Naive thymus-derived CD8-positive, alpha-beta T cell (primary cell): ENCODE measurements at places on chromosomes 1 and 21.

DNA sequence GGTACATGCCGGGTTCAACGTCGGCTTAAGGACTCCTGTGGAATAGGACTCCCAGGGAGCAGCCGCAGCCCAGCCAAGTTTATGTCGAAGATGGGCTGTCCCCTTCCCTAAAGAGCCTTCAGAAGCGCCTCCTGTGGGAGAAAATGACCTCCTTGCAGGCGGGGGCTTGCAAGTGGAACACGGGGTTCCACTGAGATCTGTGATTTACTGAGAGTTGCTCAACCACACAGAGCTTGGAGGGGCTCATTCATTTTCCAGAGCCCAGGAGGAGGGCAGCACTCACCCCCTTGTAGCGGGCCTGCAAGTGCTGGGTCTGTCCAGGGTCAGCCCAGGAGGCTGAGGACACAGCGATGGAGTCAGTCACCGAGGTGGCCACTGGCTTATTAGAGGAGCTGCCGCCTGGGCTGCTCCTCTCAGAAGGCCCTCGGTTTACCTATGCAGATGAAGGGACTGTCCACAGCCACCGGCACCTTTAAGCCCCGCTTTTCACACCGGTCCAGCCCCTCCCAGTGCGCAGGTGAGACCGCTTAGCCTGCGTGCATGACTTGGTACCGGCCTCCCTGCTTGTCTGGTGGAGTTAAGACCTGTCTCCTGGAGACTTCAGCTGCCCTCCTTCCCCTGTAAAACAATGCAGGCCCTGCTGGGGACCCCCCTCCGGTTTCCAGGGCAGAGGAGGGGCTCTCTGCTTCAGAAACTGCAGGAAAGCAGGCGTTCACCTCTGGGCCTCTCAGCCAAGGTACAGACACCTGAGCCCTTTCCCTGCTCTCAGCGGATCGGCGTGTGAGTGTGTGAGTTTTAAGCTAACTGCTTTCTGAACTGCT is 57.5 kb downstream of the ATP5PO start:
- no peak for DNase-seq
- H3K27ac ChIP-seq = no peak overlapping the region
- H3K27me3 ChIP-seq = peaks cover 3% of the 10 kb centered on the region
- H3K4me1 ChIP-seq = no peaks in the 10 kb centered on the region

DNA sequence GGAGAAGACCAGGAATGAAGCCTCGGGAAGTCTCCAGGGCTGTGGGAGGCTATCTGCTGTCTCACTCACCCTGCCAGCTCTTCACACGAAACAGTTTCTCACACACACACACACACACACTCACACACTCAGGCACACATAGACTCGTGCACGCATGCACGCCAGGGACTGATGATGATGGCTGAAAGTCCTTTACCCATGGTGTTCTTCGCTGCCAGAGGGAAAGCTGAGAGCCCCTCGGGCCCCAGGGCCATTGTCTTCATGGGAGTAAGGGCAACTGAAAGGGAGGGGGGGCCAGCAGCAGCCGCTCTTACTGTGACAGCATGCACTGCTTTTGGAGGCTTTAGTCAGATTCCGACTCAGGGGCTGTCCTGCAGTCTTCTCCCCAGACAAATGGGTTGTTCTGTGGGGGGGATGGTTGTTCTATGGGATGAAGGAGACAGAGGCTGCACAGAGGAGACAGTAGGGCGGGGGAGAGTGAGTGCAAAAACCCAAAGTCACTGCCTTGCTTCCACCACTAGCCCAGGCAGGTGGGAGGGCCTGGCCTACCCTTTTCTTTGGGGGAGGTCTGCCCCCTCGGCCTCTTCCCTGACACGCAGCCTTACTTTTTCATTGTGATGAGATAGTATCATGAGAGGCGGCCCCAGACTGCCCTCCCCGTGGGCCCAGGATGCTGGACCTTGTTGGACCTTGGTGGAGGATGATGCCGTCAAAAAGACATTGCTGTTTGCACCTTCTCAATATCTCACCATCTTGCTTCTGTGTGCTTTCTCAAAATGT is 29.0 kb downstream of the STUM start:
- no peaks in the 10 kb centered on the region for H3K36me3 ChIP-seq
- peaks cover 8% of the 10 kb centered on the region for H3K27me3 ChIP-seq
- no peaks in the 10 kb centered on the region for H3K4me1 ChIP-seq

DNA sequence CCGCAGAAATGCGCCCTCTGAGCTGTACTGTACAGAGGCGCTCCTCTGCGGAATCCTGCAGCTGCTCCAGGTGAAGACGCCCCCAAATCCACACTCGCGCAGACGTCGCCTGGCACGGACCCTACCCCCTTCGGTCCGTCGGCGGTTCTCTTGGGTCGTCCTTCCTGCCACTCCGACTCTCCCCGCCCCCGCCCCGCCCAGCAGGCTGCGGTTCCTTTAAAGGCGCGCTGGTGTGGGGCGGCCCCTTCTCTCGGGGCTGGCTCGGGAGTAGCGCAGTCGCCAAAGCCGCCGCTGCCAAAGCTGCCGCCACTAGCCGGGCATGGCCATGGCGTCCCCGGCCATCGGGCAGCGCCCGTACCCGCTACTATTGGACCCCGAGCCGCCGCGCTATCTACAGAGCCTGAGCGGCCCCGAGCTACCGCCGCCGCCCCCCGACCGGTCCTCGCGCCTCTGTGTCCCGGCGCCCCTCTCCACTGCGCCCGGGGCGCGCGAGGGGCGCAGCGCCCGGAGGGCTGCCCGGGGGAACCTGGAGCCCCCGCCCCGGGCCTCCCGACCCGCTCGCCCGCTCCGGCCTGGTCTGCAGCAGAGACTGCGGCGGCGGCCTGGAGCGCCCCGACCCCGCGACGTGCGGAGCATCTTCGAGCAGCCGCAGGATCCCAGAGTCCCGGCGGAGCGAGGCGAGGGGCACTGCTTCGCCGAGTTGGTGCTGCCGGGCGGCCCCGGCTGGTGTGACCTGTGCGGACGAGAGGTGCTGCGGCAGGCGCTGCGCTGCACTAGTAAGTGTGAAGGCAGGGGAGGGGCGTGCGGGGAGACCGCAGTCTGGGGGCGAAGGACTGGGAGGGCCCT is at the start of gene RASSF5:
Gene RASSF5 (plus strand): TSS at position 248 of the 846 bp plus-strand sequence. CDS start 72 bp downstream, at position 320.
- no peaks in the 10 kb centered on the region for H3K36me3 ChIP-seq
- peak within 1 kb of the TSS; percentile 71 for H3K27ac ChIP-seq
- peak; percentile 69 for DNase-seq
- H3K4me3 ChIP-seq = peak within 1 kb of the TSS; percentile 79
- H3K27me3 ChIP-seq = peaks cover 9% of the 10 kb centered on the region

DNA sequence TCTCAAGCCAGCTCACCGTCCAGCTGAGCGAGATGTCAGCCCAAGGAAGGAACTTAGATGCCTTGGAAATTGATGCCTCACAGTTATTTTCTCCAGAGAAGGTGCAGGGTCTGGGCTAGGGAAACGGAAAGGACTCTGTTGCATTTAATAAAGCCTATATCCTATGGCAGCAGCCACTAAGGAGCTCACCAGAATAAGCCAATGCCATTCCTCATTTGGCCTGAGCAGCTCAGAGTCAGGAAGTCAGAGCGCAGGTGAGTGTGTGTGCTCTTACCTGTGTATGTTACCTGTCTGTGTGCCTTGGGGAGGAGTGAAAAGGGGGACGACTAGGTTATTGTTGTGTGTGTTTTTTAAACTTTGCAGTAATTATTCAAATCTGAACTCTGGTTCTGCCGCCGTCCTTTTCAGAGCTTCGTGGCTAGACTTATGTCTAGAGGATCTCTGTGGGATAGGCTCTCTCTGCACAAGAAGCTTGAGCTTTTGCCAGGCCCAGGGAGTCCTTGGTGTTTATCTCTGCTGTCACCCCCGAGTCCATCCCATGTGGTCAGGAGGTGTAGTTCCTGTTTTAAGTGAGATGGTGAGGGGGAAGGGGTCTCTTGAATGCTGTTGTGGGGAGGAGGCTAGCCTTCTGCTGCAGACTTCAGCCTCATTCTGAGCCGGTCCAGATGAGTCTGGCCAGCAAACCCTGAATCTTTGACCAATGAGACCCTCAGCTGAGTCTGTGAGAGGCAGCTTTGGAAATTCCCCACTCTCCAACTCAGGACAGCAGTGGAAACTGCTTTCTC is 2.4 kb downstream of the TMCC2 start:
- peaks cover 14% of the 10 kb centered on the region for H3K4me1 ChIP-seq
- no peaks in the 10 kb centered on the region for H3K36me3 ChIP-seq

GRCh38 chr1:68782890-68783289 is 286.0 kb upstream of the DEPDC1 start:
- DNase-seq = no peak
- H3K36me3 ChIP-seq = no peaks in the 10 kb centered on the region
- H3K4me1 ChIP-seq = no peaks in the 10 kb centered on the region
- no peak overlapping the region for H3K27ac ChIP-seq
- no peaks in the 10 kb centered on the region for H3K27me3 ChIP-seq
